ENCODE measurements at places on chromosomes 2 and 18. TPM values are rescaled to one million over a fixed set of nuclear protein-coding genes. Genes with fewer than 3 reads are reported as not detected.

INHA gene
- 0.52 TPM for total RNA-seq

OTX1 gene
- not detected for total RNA-seq

KIAA2012 gene
- not detected for total RNA-seq

GRHL1 gene
- 2.5 TPM for total RNA-seq

ASB18 gene
- total RNA-seq: not detected

CXCR4 gene
- total RNA-seq: 2.8 TPM

SLC9A4 gene
- 0.07 TPM for total RNA-seq

ZAP70 gene
- total RNA-seq: 0.73 TPM

SCN2A gene
- 8.2 TPM for total RNA-seq

Measured in astrocyte (in vitro differentiated cells and primary cell).